ENCODE measurements at places on chromosomes 1 and 21.

- no peak for DNase-seq
These were observed 347.2 kb downstream of the PTPRC start for GRCh38 chr1:198986036-198986435.

DNA sequence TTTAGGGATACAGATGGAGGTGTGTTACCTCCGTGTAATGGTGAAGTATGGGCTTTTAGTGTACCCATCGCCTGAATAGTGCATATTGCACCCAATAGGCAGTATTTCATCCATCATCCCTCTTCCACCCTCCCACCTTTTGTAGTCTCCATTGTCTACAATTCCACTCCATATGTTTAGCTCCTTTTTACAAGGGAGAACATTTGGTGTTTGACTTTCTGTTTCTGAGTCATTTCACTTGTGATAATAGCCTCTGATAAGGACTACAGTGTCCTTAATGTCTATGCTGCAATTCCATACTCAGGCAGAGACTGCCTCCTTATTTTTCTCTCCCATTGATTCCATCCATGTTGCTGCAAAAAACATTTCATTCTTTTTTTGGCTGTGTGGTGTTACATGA, 48.7 kb downstream of the OVGP1 start:
- no peak for DNase-seq

DNA sequence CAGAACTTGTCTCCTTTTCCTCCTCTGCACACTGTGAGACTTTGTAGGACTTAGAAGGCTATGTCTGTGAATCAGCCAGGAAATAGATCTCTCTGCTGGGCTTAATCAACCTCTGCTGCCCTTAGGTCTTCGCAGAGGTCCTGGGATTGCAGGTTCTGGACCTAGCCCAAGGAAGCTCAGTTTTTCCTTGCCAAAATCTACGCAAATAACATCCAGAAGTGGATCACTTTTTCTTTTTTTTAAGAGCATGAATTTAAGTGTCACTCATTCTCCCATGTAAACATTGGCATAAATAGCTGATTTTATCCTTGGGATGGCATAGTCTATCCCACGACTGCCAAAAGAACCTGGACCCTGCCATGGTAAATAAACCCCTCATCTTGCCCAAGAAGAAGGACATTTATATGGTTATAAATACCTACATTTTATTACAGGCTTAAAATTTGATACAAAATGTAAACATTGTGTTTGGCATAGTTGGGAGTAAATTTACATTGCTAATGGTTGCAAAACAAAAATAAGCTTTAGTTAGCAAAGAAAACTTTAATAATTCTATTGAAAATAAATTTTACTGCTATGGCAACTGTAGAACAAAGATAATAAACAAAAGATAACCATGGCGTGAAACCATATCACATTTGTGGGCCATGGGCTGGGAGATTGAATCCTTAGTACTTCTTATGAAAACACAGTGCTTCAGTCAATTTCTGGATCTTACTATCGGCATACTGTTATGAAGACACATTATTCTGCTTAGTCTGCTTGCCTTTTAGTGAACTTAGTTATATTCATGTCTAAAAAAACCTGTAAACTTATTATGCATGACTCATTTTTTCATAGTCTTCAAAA, 24.5 kb upstream of the DISC1 start:
- no peak for DNase-seq

- DNase-seq, result no peak
These were observed 6.5 kb downstream of the RAP1GAP start for GRCh38 chr1:21662426-21663247.

- no peak for DNase-seq
These were observed 129.8 kb downstream of the VAV3 start for GRCh38 chr1:107835151-107835670.

GRCh38 chr1:157153746-157154145, 15.6 kb upstream of the ETV3 start:
- no peak for DNase-seq

DNA sequence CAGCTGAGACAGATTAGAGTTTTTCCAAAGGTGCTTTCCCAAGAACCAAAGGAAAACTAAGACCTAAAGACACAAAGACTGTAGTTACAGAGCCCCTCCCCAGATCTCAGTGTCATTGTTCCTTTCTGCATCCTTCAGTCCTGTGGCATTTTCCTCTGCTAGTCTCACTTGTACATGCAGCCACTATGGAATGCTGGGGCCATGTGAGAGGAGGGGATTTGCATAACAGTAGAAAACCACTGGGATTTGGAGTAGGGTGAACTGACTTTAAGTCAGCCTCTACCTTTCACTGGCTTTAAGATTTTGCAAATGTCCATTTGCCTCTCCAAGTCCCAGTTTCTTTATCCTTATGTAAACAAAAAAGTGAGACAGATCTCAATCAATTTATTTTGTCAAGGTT, 119.4 kb upstream of the F3 start:
- no peak for DNase-seq

DNA sequence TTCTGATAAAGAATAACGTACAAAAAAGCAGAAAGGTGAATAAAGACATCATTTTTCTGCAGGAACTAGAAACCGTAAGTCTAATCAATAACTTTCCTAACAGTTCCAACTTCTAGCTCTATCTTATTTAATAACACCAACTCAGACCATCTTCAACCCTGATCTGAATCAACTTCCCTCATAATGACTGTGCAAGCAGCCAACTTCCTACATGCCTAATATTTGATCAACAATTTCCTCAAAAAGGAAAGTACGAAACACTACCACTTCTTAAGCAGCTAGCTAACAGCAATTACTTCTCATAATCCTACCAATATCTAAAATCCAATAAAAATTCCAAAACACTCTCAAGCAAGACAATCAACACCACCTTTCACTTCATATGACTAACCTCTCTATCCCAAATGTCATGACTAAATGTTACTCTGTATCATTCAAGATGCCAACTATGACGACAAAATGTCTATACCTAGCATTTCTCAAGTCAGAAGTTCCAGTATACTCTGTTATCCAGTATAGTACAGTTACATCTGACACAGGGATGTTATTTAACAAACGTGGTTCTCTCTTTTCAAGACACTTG, 1.7 kb downstream of the COP1 start:
- DNase-seq, result no peak

DNA sequence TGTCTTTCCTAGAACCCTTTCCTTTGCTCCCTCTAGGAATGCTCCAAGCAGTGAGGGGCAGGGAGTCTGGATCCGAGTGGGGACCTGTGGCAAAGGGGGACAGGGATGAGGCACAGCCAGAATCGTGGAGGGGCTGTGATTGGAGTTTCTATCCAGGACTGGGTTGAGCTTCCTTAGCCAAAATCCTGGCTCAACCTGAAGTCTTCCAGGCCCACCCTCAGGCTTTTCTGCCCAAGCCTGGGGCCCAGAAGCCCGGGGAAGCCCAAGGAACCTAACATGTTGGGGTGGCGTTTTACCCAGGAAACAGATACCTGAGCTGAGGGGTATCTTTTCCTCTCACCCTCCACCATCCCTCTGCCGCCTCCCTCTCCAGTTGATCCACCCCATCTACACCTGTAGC, 5.4 kb downstream of the MYOG start:
- DNase-seq, result no peak

GRCh38 chr1:235264327-235264726, 63.7 kb downstream of the ARID4B start:
- no peak for DNase-seq

DNA sequence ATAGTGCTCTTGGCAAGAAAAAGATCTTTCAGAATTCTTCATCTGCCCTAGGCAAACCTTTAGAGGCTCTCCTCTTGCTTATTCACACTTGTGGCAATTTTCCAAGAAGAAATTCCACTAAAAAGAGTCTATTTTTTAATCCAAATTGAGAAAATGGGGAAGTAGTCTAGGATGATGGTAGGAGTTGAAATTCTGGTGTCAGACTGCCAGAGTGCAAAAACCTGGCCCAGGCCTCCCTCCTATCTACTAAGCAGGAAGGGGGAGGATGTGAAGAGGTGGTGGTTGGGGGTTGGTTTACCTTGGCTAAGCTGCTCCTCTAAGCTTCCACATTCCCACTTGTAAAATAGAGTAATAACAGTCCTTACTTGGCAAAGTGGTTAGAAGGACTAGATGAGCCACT, 120.6 kb upstream of the KCNJ15 start:
- no peak for DNase-seq

- peak; percentile 84 for DNase-seq
These were observed 45.1 kb downstream of the MAP3K7CL start for GRCh38 chr21:29175408-29176134.

DNA sequence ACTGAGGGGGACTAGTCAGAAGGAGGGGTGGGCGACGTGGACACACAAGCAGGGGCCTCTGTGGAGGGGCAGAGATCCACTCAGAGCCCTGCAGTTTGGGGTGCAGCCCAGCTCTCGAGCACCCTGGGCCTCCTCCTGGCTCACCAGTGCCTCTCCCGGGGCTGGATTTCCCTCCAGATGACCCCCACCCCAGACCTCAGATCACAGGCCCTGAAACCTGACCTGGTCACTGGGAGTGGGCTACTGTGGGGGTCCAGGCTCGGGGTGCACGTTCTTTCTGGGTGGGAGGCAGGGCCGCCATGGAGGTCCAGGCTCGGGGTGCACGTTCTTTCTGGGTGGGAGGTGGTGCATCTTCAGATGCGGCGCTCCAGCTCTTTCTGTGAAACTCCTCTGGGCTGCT, 10.3 kb upstream of the LHX4 start:
- no peak for DNase-seq

DNA sequence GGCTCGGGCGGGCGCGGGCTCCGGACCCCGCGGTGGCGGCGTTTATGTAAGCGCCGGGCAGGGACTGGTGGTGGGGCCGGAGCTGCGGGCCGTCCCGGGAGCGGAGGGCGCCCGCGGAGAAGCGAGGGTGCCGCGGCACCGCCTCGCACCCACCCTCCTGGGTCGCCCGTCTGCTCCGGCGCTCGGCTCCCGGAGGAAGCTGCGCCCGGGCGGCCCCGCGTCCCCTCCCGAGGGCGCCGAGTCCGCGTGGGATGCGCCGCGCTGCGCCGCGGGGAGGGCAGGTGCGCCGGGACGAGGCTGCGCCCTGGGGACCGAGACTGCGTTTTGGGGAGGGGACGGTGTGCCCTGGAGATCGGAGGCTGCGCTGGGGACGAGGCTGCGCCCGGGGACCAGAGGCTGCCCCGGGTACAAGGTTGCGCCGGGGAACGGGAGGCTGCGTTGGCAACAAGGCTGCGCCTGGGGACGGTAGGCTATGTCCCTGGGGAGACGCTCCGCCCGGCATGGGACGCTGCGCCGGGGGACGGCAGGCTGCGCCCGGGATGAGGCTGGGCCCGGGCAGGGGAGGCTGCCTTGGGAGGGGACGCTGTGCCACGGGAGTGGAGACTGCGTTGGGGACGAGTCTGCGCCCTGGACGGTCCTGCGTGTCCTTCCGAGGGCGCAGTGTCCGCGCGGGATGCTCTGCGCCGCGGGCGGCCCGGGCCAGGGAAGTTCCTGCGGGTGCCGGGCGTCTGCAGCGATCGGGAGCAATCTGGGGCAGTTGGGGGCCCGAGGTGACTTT, 627 bp downstream of the ADARB1 start:
- no peak for DNase-seq

DNA sequence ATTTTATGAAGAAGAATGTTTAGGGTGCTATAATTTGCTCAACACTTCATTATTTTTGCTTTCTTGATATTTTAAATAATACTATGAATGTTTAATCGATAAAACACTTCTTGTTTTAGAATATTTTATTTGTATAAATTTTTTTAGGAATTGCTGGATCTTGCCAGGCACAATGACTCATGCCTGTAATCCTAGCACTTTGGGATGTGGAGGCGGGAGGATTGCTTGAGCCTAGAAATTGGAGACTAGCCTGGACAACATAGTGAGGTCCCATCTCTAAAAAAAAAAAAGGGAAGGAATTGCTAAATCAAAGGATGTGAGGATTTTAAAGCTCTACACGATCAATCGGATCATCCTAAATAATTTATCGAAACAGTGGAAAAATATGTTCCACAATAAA, 17.6 kb downstream of the RNF11 start:
- DNase-seq, result no peak

GRCh38 chr1:37032660-37033354, 1.5 kb downstream of the GRIK3 start:
- DNase-seq, result no peak

GRCh38 chr1:220283625-220284024, 11.4 kb upstream of the RAB3GAP2 start:
- DNase-seq, result no peak

- no peak for DNase-seq
These were observed 91.7 kb downstream of the COL24A1 start for GRCh38 chr1:86064899-86065298.

DNA sequence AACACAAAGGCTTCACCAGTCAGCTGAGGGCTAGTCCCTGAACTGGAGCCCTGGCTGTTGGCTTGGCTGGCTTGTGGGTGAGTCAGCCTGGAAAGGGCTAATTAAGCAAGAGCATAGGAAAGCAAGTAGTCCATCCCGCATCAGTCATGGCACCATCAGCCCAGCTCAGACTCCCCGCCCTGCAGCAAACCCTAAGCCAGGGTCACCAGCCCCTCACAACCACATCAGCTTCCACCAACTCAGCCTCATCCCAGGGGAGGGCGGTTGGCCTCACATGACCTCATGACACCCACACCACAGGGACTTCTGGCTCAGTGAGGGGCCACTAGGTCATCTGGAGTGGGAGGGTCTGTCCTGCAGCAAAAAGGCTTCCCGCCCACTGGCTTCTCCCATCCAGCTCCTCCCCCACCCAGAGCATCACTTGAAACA, 7.0 kb upstream of the SPATC1L start:
- peak; percentile 74 for DNase-seq

DNA sequence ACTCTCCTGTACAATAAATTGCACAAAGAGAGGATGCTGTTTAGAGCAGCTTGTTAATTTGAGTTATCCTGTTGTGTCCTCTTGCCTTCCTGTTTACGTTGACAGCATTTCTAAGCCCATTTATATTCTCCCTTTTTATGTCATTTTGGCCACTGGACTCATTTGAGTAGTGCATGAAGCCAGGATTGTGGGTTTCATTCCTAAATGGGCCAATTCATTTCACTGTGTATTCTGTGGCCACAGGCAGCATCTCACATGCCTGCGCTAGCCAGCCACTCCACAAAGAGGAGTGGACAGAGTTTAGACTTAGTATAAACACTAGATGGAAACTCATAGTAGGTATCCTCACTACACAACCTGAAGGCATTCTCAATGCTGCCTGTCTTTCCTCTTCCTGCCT, 73.4 kb downstream of the DTL start:
- DNase-seq, result no peak

DNA sequence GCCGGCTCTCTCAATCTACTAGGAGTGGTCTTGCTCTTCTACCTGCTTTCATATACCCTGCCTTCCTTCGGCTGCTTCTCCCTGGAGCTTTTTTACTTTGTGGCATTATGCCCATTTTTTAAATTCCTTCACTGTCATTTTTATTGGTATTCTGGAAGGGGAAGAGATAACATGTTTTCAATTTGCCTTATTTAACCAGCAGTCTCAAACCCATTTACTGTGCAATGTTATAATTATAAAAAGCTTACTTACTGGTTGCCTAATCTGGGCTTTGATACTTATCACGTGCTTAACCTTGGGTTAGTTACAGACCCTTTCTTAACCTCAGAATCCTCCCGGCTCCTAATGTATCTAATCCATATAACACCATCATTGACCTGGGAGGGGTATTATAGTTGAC, 128.1 kb downstream of the SIPA1L2 start:
- DNase-seq, result no peak
